ENCODE measurements at places on chromosomes 1 and 21. TPM values are rescaled to one million over a fixed set of nuclear protein-coding genes. Genes with fewer than 3 reads are reported as not detected.

ESRRG gene
- total RNA-seq = 0.02 TPM

CD84 gene
- not detected for total RNA-seq

LYST gene
- total RNA-seq = 32.8 TPM

LAMB3 gene
- 13.7 TPM for total RNA-seq

WDR64 gene
- total RNA-seq = not detected

ANKRD13C gene
- 27.6 TPM for total RNA-seq

NBPF10 gene
- 0.62 TPM for total RNA-seq

HES3 gene
- total RNA-seq = not detected

NTRK1 gene
- 0.16 TPM for total RNA-seq

S100A2 gene
- 41.3 TPM for total RNA-seq

DNA sequence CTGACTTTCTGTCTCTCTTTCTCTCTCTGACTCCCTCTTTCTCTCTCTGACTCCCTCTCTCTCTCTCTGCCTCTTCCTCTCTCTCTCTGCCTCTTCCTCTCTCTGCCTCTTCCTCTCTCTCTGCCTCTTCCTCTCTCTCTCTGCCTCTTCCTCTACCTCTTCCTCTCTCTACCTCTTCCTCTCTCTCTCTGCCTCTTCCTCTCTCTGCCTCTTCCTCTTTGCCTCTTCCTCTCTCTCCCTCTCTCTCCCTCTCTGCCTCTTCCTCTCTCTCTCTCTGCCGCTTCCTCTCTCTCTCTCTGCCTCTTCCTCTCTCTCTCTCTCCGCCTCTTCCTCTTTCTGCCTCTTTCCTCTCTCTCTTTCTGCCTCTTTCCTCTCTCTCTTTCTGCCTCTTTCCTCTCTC, 18.6 kb upstream of the ANKRD45 start:
- no peak for DNase-seq

GRCh38 chr1:3313576-3313950, 140.9 kb upstream of the ARHGEF16 start:
- DNase-seq = peak; percentile 80

DNA sequence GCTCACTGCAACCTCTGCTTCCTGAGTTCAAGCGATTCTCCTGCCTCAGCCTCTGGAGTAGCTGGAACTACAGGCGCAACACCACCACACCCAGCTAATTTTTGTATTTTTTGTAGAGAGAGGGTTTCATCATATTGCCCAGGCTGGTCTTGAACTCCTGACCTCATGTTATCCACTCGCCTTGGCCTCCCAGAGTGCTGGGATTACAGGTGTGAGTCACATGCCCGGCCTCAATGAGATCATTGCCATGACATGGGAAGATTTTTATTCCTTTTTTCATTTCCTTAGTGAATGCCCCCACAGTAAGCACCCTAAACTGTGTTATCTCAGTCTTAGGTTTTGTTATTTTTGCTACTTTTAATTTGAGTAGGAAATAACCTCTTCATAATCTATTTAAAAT, 977.9 kb downstream of the BRINP3 start:
- DNase-seq = peak; percentile 5

- DNase-seq = no peak
Observed at GRCh38 chr1:18004278-18004677, 103.3 kb upstream of the IGSF21 start.

- peak; percentile 8 for DNase-seq
Observed at GRCh38 chr1:35605867-35606182, 32.7 kb downstream of the TFAP2E start.

GRCh38 chr1:162918151-162918754, 57.3 kb upstream of the CCDC190 start:
- no peak for DNase-seq

GRCh38 chr1:185017966-185018365, 27.4 kb upstream of the RNF2 start:
- DNase-seq = no peak

DNA sequence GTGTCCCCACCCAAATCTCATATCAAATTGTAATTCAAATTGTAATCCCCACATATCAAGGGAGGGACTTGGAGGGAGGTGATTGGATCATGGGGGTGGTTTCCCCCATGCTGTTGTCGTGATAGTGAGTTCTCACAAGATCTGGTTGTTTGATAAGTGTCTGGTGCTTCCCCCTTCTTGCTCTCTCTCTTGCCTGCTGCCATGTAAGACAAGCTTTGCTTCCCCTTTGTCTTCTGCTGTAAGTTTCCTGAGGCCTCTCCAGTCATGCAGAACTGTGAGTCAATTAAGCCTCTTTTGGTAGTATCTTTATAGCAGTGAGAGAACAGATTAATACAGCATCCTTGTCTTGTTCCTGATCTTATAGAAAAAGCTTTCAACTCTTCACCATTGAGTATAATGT, 6.5 kb upstream of the LRRC39 start:
- no peak for DNase-seq

GRCh38 chr1:245332513-245332912, 177.7 kb downstream of the KIF26B start:
- DNase-seq = no peak

- DNase-seq = no peak
Observed at GRCh38 chr1:202193614-202194327, at the start of gene LGR6. Gene LGR6, plus strand, starts transcription at chr1:202193799. Its CDS starts 191 bp downstream, at chr1:202193990.

- DNase-seq = no peak
Observed at GRCh38 chr1:14983277-14983676, 170.3 kb upstream of the TMEM51 start.

GRCh38 chr1:6475381-6476133, 9.6 kb upstream of the TNFRSF25 start:
- no peak for DNase-seq

GRCh38 chr1:91670781-91671180, 170.1 kb downstream of the CDC7 start:
- no peak for DNase-seq

DNA sequence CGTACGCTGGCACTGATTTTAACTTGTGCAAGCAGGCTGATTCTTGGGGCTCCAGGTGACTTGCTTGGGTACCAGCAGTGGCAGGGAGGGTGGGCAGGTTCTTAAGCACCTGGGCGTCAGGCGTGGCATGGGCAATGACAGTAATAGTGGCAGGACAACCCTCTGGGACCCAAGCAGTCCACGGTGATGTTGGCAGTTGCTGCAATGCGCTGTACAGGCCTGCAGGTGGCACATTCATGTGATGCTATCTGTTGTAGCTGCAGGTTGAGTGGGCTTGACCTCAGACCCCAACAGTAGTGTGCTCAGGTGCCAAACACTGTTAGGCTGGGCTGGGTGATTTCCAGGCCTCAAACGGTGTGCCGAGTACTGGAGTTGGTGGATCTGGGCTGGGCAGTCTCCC, 10.2 kb upstream of the OR10J4 start:
- no peak for DNase-seq

- no peak for DNase-seq
Observed at GRCh38 chr1:167221126-167221737, 546 bp downstream of the POU2F1 start.

Data from A172 (cell line).